ENCODE measurements at places on chromosomes 1 and 21. TPM values are rescaled to one million over a fixed set of nuclear protein-coding genes. Genes with fewer than 3 reads are reported as not detected.
A peak's percentile ranks its signal among the peaks of the same experiment; 100 is the strongest.

The DYRK3 gene
- total RNA-seq, result 10.1 TPM

DNA sequence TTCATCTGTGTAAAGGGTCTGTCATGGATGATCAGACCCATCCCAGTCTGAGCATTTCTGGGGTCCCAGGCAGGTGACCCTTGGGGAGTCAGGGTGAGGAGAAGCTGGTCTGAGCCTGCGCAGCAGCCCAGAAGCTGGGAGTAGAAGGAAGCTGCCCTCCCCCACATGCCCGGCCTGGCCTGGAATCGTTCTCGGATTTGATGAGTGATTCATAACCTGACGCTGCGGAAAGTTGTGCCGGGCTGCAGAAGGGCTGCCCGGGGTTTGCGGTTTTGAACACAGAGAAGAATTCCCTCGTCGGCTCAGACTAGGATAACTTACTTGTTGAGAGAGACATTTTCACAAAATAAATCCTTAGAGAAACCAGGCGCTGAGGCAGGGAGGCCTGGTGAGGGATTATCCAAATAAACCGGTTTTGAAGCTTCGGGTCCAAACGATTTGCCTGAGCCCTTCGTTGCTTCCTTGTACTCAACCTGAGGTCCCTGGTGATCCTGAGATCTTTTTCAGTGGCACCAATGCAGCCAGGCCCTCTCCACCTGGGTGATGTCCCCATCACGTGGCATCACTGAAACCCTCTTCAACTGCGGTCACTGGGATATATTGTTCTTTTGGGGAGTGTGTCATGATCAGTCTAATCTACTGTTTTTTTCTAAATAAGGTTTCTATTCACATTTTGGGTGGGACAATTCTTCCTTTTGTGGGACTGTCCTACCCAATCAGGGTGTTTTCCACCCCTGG is 29.2 kb downstream of the EPHB2 start:
- H3K27me3 ChIP-seq, result peaks cover 9% of the 10 kb centered on the region
- H3K4me1 ChIP-seq, result no peaks in the 10 kb centered on the region
- no peak for DNase-seq
- H3K27ac ChIP-seq, result no peak overlapping the region
- no peaks in the 10 kb centered on the region for H3K36me3 ChIP-seq

- peaks cover 5% of the 10 kb centered on the region for H3K27me3 ChIP-seq
- peak overlapping the region; percentile 100 for H3K27ac ChIP-seq
- DNase-seq, result peak; percentile 48
- peaks cover 42% of the 10 kb centered on the region for H3K36me3 ChIP-seq
- H3K4me3 ChIP-seq, result peak overlapping the region; percentile 88
These were observed 162.6 kb downstream of the RUNX1 start for GRCh38 chr21:34886240-34887104.

The EPHA10 gene
- total RNA-seq, result 0.92 TPM
